Skin of body (tissue), 3 donors: ENCODE measurements at places on chromosomes 1 and 21. TPM values are rescaled to one million over a fixed set of nuclear protein-coding genes. Genes with fewer than 3 reads are reported as not detected.

CAPN2 gene
- 81.8 TPM for total RNA-seq

HSD3B2 gene
- 0.20 TPM for total RNA-seq

PLEKHG5 gene
- total RNA-seq, result 14.3 TPM

CYYR1 gene
- 10.9 TPM for total RNA-seq

RFX5 gene
- total RNA-seq, result 22.8 TPM

FCRLA gene
- 0.30 TPM for total RNA-seq

UQCRHL gene
- total RNA-seq, result 4.2 TPM

FAM177B gene
- 0.20 TPM for total RNA-seq

ALX3 gene
- total RNA-seq, result not detected

ELAPOR1 gene
- 3.5 TPM for total RNA-seq

SMCP gene
- total RNA-seq, result not detected

RNF186 gene
- total RNA-seq, result not detected

LRRC53 gene
- not detected for total RNA-seq

HCN3 gene
- 1.7 TPM for total RNA-seq

PPOX gene
- total RNA-seq, result 16.7 TPM

DNA sequence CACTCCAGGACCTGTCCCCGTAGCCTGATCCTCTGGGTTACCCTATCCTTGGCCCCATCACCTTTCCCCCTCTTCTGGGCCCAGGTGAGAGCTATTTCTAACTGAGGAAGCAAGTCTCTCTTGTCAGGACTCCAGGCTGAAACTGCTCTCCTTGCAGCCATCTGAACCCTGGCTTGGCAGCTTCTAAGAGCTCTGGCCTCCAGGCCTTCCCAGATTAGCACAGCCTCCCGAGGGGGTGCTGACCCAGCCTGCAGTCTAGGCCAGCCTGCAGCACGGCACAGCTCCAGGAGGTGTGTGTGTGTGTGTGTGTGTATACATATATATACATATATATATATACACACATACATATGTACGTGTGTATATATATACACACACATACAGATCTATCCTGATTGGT lies 17.4 kb downstream of the CACNA1S start:
- no peak for DNase-seq

- DNase-seq, result peak; percentile 56
Measured at GRCh38 chr1:235270625-235271024, 57.4 kb downstream of the ARID4B start.

- no peak for DNase-seq
Measured at GRCh38 chr1:12087797-12088314, 24.8 kb downstream of the TNFRSF8 start.

DNA sequence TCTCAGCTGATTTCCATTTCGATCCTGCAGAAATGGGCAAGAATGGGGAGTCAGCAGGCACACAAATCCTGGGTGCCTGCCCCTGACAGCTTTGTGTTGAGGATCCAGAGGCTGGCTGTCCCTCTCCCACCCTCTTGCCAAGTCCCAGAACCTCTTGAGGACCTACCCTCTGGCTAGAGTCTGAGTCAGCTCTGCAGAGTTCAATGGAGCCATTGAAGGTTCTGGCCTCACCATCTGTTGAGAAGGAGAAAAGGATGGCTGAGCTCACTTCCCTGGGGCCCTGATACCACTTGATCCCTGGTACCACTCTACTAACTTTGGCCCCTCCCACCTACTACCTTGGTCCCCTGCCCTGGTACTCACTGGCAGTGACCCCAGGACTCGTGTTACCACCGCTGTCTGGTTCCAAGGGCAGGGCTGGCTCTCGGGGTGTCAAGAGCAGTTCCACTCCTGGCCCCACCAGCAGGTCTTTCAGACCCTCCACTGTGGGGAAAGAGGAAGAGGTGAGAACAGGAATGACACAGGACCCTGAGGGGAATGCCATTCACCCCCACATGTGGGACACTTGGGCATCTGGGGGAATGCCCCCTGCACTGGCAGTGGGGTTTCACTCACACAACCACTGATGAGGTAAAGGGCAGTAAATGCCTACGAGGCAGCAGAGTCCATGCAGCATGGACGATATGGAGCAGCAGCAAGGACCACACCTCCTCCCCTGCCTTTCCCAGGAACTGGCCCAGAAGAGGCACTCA lies 10.5 kb downstream of the RXFP4 start:
- no peak for DNase-seq

- DNase-seq, result no peak
Measured at GRCh38 chr1:7783178-7783711, 846 bp upstream of the PER3 start.

DNA sequence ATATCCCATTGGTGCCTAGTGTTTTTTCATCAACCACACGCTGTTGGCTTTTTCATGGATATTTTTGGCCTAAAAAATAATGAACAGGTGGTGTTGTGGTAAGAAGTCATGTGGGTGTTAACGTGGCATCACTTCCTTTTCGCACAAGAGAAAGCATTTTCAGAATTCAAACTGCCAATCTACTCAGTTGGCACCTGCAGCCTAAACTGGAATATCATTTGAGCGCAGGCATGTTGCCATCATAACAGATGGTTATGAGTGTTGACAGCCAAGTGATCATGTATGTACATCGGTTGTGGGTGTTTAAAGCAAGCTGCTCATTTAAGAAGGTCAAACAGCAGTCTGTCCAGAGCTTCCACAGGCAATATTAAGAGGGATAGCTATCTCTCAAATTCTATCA lies 1963.0 kb downstream of the NCAM2 start:
- DNase-seq, result no peak

DNA sequence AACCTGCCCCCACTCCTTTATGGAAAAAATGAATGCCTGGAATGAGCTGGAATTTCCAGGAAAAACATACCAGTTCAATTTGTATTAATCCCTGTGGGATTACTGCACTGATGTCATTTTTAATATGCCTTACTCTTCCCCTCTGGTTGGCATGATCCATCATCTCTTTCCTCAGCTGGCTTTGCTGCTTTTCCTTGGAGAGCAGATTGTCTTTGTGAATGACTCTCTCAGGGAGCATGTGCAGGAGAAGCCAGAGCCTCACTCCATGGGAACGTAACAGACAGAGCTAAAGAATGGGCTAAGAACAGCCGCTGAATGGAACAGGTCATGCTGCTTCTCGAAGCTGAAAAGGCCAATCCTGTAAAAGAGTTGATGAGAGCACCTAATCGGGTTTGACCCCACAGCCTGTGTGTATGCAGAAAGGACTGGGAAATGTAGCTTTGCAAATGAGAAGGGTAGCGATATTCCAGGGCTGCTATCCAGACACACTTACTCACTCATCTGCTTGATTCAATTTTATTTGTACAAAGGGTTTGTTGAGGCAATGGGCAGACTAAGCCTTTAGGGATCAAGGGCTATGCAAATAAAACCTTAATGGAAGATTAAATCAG lies 20.7 kb downstream of the PHC2 start:
- peak; percentile 84 for DNase-seq

- DNase-seq, result no peak
Measured at GRCh38 chr1:245751116-245751515, 596.3 kb downstream of the KIF26B start.

DNA sequence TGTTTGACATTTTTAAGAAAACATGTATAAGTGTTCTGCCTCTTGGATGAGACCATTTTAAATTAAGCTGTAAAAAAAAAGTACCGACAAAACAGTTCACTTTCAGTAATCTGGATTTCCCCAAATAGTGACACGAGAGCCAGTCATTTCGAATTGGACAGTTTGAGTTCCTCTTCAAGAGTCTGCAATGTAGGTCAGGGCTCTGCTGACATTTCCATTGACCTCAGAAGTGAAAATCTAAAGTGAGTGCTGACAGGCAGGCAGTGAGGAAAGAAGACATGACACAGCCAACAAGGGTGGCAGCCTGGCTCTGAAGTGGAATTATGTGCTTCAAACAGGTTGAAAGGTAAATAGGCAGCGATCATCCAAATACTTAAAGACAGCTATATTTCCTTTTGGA lies at the start of gene IL23R:
IL23R (plus strand) TSS at position 259 of the 400 bp plus-strand sequence. CDS start 1,667 bp downstream, outside the sequence.
- DNase-seq, result no peak

DNA sequence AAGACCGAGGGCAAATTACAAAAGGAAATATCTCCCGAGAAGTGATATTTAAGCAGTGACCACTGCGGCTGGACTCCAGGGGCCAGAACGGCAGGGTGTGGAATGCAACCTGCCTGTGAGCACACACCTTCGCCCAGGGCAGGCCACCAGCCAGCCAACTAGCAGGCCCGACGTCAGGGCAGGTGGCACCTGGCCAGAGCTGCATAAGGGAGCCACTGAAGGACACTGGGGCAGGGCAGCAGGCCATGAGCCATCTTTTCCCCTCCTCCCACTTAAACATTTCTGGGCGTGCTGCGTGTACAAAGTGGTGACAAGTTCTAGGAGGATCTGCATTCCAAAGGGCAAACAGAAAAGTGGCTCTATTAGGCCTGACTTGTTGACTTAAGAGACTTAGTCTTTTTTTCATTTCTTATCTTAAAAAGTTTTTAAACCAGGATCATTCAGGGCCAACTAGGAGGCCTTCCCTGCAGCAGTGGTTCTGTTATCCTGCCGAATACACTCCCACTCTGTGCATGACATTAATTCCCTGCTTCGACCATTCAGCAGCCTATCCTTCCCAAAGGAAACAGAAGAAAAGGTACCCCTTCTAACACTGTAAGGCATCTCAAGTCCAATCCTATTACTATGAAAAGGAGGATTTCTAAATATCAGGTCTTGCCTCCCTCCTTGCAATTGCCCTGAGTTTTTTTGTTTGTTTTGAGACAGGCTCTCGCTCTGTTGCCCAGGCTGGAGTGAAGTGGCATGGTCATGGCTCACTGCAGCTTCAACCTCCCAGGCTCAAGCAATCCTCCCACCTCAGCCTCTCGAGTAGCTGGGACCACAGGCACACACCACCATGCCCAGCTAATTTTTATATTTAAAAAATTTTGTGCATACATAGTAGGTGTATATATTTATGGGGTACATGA lies 96.3 kb downstream of the BCAR3 start:
- peak; percentile 12 for DNase-seq

GRCh38 chr21:34524646-34525601 lies 12.9 kb upstream of the KCNE1 start:
- DNase-seq, result peak; percentile 9

- no peak for DNase-seq
Measured at GRCh38 chr1:205488074-205488723, 16.3 kb upstream of the CDK18 start.

GRCh38 chr1:185869590-185869989 lies 135.4 kb downstream of the HMCN1 start:
- peak; percentile 40 for DNase-seq

- no peak for DNase-seq
Measured at GRCh38 chr21:16366207-16366606, 636.4 kb downstream of the USP25 start.

DNA sequence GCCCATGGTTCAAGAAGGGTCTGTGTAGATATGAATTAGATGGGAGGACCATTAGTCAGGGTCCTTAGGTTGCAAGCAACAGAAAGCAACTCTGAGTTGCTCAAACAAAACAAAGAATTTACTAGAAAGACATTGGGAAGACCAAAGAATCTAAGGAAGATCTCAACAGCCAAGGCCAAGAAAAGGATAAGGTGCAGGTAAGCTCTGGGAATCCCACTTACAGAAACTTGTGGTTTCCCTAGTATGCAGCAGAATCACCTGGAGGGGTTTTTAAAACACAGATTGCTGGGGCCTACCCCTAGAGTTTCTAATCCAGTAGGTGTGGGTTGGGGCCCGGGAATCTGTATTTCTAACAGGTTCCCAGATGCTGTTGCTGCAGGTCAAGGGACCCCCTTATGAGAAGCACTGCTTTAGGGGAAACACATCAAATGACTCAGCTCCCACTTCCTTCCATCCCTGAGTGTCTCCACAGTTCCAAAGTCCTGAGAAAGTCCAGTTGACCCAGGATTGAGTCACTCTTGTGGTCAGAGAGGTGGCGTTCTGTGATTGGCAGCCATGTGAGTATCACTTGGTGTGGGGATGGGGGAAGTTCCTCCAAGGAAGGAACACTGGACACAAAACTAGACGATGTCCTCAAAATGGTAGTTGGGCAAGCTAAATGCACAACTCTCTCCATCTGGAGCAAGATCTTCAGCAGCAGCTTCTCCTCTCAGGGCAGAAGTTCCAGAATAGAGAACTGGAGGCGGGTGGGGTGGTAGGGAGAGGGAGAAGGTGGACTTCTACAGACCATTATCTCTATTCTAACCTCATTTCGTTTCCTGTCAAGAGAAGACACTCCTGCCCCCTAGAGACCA lies 24.2 kb upstream of the EYA3 start:
- no peak for DNase-seq

- DNase-seq, result no peak
Measured at GRCh38 chr1:203306965-203307541, 1.7 kb downstream of the BTG2 start.

GRCh38 chr1:150535511-150536287 lies 13.5 kb upstream of the ADAMTSL4 start:
- DNase-seq, result no peak

- no peak for DNase-seq
Measured at GRCh38 chr1:2188336-2188735, 6.2 kb downstream of the FAAP20 start.

DNA sequence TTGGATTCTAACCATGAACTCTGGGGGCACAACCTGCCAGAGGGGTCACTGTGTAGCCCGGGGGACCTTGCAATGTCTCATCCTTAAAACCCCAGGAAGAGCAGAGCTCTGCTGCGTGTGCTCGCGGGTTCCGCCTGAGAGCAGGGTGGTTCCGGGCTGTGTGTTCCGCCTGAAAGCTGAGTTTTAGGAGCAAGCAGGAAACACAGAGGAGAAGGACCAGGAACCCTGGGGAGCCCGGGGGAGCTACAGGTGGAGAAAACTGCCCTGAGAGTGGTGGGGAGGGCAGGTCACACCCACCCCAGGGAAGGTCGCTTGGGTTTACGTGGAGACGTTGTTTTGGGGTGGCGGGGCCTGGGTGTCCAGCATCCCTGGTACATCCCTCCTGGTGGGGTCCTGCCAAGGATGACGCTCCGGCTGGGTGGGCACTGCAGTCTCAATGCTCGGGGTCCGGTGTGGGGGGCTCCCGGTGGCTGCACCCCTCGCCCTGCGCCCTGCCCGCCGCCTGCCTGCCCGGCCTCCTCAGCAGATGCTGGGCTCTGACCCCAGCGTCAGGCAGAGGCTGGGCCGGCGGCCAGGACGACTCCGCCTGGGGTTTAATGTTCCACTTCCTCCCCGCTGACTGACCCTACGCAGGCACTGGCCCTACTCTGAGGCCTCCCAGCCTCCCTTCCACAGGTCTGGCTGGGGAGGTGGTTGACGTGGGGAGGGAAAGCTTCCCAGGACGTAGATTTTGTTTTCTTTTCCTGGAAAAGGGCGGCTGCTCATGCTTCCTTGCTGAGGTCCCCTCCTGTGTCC lies 17.3 kb upstream of the C1orf159 start:
- peak; percentile 33 for DNase-seq

- DNase-seq, result no peak
Measured at GRCh38 chr21:39288987-39289386, 24.4 kb downstream of the BRWD1 start.

- DNase-seq, result no peak
Measured at GRCh38 chr1:46612937-46613660, 3.5 kb downstream of the MOB3C start.

- no peak for DNase-seq
Measured at GRCh38 chr1:204659056-204659455, 26.5 kb downstream of the LRRN2 start.
